Stimulated activated CD4-positive, alpha-beta T cell treated with anti-CD3 and anti-CD28 coated beads, TNF-alpha, amount 100 ng/mL, for 4 hours (primary cell): ENCODE measurements at places on chromosomes 13 and 19.

GRCh38 chr19:47539747-47540311 lies 25.0 kb upstream of the NAPA start:
- DNase-seq, result no peak

GRCh38 chr13:97438856-97439595 lies 5.1 kb downstream of the RAP2A start:
- no peak for DNase-seq

DNA sequence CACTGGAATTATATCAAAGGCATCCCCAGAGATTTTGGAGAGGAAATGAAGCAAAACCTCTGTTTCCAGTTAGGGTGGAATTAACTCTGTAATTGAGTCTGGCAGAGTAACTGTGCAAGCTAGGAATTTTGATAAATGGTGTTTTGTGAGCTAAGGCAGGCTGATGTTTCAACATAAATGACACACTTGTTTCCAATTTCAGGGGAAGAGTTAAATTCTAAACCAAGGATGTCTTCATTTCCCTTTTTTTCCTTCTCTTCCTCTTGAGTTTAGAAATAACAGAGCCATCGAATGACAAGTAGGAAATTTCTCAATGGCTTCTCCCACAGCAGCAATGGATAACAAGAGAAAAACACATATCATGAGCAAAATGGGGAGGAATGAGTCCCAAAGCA lies 131.2 kb downstream of the IRS2 start:
- no peak for DNase-seq

DNA sequence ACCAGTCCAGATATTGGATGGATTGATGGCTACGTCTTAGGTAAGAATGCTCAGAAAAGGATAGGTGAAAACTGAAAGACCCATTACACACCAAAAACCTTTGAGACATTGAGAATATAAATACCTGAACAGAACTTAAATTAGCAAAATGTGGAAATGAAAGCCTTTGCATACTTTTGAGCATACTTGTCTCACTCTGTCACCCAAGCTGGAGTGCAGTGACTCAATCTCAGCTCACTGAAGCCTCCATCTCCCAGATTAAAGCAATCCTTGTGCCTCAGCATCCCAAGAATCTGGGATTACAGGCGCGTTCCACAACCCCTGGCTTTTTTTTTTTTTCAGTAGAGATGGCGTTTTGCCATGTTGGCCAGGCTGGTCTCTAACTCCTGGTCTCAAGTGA lies 695.3 kb downstream of the DACH1 start:
- DNase-seq, result no peak

DNA sequence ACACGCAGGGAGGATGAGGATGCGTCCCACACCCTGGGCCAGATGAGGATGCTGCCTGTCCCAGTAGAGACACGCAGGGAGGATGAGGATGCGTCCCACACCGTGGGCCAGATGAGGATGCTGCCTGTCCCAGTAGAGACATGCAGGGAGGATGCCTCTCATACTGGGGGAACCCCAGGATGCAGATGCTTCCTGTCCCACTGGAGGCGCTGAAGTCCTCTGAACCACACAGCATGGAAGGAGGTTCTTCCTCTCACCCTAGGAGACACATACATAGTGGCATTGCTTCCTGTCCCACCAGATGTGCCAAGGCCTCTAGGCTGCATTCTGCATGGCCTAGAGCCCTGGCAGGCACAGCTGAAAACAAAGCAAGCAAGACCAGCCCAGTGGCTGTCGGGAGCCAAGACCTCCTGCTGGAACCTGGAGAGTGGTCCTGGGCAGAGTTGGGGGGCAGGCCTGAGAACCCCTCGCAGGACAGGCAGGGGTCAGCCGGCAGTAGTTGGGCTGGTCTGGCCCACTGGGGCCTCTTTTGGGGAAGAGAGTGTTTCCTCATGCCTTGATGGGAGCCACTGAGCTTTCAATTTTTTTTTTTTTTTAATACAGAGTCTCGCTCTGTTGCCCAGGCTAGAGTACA lies 4.3 kb downstream of the HPN start:
- DNase-seq, result no peak

DNA sequence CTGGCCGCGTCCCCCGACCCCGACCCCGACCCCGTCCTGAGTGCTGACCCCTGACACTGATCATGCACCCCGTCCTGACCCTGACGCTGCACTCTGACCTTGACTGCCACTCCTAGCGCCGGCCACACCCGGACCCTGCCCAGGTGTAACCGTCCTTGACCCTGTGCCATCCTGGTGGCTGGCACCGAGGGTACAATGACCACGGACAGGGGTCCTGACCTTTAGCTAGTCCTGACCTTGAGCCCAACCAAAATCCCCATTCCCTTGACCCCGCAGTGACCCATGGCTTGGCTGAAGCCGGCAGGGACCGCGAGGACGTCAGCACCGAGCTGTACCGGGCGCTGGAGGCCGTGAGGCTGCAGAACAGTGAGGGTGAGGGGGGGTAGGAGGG lies 25.9 kb downstream of the CLEC4M start:
- DNase-seq, result no peak

GRCh38 chr19:3975637-3976087 lies 4.8 kb upstream of the DAPK3 start:
- DNase-seq, result no peak

GRCh38 chr13:50459046-50459445 lies 384.4 kb downstream of the DLEU7 start:
- no peak for DNase-seq

- peak; percentile 28 for DNase-seq
Measured at GRCh38 chr19:45117167-45117594, 24.2 kb downstream of the PPP1R37 start.

DNA sequence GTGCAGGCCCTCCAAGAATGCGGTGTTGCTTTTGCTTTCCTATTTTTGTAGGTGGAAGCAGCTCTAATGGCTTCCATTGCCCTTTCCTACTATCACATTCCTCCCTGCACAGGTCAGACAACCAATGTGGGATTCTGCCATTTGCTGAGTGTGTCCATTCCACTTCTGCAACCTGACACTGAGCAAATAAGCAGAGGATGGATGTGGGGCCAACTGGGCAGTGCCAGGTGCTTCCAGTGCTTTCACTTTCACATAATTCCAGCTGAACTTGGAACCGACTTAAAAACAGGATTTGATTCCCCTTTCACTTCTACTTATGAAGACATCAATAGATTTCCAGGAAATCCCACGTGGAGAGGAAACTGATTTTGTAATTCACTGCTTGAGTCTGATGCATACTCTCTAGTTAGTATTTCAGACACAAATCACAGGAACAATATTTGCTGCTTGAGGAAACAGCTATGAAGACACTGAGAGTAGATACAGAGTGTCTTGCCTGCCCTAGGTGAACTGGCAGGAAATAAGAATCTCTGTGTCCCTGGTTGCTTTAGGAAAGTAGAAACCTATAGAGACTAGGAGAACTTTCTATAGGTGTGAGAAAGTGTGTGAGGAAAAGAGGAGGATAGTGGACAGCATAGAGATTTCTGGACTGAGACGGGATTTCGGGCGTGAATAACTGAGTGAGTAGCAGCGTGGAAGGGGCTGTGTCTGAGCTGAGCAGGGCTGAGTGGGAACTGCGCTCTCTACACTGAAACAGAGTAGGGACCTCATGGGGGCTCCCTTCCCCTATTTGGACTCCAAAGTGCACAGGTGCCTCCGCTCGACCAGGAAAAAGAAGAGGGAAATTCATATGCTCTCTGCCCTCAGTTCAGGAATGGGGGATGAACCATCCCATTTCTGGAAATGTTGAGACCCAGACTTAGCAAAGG lies 22.5 kb downstream of the LGALS16 start:
- no peak for DNase-seq

DNA sequence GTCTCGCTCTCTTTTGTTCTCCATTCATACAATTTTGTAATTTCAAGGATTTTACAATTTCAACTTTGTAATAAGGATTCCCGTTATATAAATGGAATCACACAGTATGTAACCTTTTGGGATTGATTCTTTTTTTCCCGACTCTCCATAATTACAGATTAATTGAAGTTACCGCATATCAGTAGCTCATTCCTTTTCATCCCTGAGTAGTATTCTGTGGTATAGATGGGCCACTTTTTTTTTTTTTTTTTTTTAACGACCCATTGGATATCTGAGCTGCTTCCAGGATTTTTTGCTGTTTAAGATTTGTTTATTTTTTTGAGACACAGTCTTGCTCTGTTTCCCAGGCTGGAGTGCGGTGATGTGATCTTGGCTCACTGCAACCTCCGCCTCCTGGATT lies 27.8 kb downstream of the UHRF1 start:
- no peak for DNase-seq

GRCh38 chr13:41897126-41897525 lies 63.8 kb downstream of the VWA8 start:
- DNase-seq, result no peak

- peak; percentile 37 for DNase-seq
Measured at GRCh38 chr19:16078759-16079707, 2.7 kb downstream of the TPM4 start.

DNA sequence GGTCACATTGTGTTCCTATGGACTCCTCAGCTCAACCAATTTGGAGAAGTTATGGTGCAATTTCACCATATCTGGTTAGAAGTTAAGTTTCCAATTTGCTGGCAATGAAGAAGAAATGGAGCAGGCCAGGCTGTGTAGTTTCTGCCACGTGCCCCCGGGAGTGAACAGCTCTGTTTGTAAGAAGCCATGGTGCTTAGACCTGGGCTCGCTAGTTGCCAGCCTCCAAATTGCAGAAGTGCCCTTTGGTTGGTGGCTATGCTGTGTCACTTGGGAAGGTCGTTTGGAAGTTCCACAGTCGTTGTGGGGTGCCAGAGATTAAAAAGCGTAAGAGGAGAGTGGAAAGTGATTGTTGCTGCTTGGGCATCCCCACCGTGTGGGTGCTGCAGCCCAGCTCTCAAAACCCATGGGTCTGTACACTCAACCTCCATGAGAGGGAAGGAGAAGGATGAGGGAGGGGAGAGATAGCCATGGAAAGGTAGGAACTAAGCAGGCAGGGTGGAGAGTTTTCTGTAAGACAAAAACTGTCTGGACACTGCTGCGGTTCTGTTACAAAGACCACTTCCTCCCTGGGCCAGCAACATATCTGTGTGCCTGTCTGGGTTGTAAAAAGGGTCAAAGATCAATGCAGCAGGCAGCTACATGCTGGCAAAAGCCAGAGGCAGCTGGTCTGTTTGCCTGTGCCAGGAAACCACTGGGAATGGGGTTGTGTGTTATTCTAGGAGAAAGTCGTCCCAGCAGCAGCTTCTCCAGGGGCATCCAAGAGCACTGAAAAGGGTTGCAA lies 10.8 kb downstream of the ALOX5AP start:
- DNase-seq, result no peak

DNA sequence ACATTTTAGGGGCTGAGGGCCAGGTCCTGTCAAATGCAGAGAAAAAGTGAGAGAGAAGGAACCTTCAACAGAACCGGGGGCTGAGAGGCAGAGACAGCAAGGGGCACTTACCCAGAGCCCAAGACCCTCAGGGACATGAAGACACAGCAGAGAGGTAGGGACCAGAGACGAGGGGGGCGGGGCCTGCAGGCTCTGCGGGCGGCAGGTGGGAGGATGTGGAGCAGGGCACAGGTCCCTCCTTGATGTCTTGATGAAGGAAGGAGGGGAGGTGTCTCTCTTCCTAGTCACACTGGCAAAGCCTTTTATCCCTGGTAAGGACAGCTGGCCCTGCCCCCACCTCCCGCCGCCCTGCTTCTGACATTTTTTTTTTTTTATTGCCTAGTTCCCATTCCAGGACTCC lies at the start of gene KLK14:
Gene KLK14 (minus strand): TSS at position 277 of the 400 bp plus-strand sequence. CDS start 273 bp downstream, at position 4.
- no peak for DNase-seq

DNA sequence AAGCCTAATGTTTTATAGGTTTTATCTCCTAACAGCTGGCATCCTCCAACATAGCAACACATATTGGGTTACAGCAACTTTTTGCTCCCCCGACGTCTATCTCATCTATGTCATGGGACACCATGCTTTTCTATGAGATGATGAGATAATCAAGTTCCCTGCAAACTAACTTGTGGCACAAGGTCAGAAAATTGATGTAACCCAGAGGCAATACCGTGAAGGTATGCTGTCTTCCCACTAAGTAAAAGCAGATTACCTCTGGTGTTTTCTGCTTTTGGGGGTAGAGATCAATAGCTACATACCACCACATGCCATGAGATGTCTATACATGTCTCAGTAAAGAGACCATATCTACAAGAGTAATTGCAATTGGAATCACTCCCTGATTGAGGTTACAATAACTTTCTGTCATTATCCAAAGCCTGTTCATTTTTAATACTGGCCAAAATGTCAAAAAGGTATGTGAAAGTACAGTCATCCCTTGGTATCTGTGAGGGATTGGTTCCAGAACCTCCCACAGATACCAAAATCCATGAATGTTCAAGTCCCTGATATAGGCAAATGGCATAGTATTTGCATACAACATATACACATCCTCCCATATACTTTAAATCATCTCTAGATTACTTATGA lies 131.3 kb downstream of the CYSLTR2 start:
- DNase-seq, result no peak

GRCh38 chr19:1009041-1009980 lies 9.1 kb downstream of the GRIN3B start:
- DNase-seq, result no peak

- DNase-seq, result no peak
Measured at GRCh38 chr13:77696006-77696878, 1.2 kb upstream of the SLAIN1 start.

DNA sequence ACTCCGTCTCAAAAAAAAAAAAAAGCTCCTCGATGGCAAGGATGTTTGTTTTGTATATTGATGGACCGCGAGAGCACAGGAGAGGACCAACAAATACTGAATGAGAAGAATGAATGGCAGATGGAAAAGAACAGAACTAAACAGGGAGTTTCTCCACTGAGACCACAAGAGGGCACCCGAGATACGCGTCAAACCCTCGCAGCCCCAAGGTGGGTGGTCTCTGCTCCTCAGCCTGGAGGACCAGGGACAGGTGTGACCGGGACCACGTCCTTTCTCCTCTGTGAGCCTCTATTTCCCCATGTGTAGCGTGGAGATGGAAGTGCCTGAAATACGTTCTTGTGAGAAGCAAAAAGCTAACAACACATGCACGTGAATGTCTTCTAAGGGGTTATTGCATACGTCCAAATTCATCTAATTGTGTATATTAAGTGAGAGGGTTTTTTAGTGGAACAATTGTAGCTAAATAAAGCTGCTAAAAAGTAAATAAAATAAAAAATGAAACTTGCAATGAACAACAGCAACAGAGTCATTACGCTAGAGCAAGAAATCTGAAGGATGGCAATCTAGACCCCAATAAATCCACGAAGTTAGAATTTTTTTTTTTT lies 8.3 kb upstream of the CDC42EP5 start:
- DNase-seq, result no peak

DNA sequence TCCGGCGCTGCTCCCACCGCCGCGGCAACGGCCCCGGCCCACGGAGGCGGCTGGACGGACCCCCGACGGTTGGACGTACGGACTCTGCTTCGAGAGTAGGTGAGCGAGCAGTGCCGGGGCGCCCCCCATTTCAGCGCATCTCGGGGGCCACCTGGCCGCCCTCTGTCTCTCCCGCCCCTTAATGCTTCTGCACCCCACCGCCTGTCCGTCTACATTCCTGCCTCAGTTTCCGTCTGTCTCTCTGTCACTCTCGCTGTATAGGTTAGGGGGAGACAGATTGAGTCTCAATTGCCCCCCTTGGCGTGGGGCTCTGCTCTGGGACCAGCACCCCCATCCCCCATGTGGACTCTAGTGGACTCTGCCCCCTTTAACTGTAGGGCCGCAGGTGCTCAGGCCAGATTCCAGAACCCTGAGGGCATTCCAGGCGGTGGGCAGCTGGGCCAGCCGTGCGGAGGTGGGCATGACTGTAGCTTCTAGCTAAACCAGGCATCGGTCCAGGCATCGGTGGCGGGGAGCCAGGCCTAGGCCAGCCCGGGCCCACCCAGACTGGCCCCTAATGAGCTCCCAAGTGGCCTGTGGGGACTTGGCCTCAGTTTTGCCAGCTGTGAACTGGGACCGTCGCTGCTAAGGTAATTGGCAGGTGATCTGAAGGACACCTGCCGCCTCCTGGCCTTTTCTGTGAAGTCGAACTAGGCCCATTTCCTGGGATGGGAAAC lies 373 bp downstream of the TNFAIP8L1 start:
- DNase-seq, result no peak
